ENCODE measurements at places on chromosomes 11 and 22.

DNA sequence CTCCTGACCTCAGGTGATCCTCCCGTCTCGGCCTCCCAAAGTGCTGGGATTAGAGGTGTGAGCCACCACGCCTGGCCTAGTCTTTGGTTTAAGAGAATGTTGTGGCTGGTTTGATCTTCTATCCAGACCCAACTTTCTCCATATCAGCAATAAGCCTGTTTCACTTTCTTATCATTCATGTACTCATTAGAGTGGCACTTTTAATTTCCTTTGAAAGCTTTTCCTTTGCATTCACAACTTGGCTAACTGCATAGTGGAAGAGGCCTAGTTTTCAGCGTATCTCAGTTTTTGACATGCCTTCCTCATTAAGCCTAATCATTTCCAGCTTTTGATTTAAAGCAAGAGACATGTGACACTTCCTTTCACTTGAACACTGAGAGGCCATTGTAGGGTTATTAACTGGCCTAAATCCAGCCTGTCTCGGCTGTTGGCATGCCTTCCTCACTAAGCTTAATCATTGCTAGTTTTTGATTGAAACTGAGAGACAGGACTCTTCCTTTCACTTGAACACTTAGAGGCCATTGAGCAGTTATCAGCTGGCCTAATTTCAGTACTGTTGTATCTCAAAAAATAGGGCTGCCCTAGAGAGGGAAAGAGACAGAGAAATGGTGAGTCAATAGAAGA lies 13.1 kb upstream of the RPL3 start:
- no peak for DNase-seq

DNA sequence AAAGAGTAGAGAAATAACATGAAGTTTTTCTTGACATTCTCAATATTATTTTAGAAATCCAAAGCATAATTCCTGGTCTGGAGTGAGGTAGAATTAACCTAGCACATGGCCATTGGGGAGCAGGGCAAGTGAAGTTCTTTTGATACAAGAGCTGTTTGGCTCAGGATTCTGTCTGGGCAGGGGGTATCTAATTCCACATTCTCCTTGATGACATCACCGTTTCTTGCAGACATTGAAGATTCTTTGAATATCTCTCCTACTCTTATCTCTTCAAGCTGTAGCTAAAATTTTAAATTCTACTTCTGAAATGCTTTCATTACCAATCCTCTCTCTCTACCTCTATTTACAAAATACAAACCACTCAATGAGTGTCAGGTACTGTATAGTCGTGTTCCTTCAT lies 138.2 kb upstream of the TENM4 start:
- DNase-seq: no peak

- DNase-seq: no peak
These were observed 44.1 kb downstream of the MYH9 start for GRCh38 chr22:36343720-36344105.

GRCh38 chr11:73521621-73522020 lies 76.3 kb downstream of the FAM168A start:
- DNase-seq: no peak

GRCh38 chr11:14414470-14415461 lies 55.8 kb upstream of the RRAS2 start:
- peak; percentile 81 for DNase-seq

DNA sequence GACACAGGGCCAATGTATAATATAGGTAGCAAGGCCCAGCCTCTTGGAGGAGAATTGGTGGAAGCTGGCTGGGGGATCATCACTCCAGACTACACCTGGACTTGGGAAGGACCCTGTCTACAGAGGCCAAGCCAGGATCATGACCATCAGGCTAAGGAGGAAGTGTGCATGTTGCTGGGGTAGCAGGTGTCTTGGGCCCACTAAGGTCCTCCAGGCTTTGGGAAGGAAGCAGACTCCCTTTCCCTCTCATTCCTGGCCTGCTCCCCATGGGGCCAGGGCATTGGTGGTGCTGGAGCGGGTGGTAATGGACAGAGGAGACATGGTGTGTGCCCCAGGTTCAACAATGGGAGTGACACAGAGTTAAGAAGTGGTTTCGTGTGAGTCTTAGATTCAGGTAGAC lies 16.0 kb upstream of the TUB start:
- no peak for DNase-seq

- DNase-seq: no peak
These were observed 11.8 kb upstream of the TP53I11 start for GRCh38 chr11:44962464-44962863.

DNA sequence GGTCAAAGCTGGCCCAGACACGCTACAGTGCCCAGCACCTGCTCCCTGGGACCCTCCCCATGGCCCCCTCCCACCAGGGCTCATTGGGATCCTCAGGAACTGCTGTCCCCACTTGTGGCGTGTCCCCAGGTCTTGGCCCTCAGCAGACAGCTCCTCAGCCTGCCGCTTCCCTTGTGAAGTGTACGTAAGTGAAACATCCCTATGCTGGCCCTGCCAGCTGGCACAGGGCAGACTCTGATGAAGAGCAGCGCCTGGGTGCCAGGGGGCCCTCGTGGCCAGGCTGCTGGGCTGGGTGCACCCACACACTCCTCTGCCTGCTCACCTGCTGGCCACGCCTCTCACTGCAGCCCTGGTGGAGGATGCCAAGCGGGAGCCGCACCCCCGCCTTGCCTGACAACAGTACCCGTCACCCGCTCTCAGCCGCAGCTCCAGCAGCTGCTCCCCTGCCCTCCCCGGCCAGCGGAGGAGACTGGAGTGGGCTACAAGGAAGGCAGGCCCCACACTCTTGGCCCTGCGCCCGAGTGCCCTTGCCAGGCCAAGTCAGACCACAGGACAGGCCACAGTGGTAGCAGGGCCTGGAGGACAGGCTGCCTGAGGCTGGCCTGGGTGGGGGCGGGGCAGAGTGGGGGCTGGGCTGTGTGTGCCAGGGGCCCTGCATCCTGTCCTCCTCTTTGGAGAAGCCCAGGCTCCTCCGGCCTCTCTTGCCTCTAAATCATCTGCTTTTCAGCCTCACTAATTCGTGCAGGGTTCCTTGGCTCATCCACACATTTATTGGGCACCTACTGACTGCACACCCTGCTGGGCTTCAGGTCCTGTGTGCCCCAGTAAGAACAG lies 39.5 kb downstream of the IGF2 start:
- DNase-seq: no peak

DNA sequence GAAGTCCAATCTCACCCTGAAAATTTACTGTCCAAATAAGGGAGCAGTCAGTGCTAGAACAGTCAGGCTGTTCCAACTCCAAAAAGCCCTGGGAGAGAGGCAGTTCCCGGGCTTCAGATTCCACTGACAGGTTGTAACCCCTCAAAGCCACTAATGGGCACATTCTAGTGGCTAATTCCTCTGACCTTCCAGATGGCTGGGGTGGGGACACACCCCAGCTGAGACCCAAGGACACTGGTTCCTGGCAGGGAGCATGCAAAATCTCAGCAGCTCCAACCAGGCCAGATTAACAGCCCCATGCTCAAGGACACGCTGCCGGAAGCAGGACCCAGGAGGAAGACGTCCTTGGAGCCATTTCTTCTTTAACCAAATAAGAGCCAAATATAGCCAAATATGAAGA lies 92.7 kb downstream of the RPL27A start:
- no peak for DNase-seq

GRCh38 chr11:17077240-17077519 lies 287 bp downstream of the RPS13 start:
- DNase-seq: no peak

DNA sequence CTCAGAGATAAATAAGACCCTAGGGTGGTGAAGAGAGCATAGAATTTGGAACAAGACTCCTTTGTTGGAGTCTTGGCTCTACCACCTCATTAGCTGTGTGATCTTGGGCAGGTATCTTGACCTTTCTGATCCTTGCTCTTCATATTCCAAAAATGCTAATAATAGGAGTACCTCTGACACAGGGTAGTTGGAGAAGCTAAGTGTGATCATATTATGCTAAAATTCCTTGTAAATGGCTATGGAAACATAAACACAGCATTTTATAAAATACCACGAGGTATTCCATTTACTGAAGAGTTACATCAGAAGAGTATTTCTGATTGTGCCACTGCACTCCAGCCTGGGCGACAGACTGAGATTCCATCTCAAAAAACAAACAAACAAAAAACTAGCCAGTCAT lies 9.4 kb downstream of the PTPRJ start:
- no peak for DNase-seq

GRCh38 chr11:70278994-70279393 lies 8.5 kb downstream of the PPFIA1 start:
- no peak for DNase-seq

GRCh38 chr11:124402326-124402922 lies 3.6 kb upstream of the OR8B3 start:
- peak; percentile 8 for DNase-seq

GRCh38 chr11:74550991-74551753 lies 41.2 kb upstream of the POLD3 start:
- no peak for DNase-seq

- no peak for DNase-seq
These were observed 28.6 kb upstream of the PRAME start for GRCh38 chr22:22587577-22588188.

DNA sequence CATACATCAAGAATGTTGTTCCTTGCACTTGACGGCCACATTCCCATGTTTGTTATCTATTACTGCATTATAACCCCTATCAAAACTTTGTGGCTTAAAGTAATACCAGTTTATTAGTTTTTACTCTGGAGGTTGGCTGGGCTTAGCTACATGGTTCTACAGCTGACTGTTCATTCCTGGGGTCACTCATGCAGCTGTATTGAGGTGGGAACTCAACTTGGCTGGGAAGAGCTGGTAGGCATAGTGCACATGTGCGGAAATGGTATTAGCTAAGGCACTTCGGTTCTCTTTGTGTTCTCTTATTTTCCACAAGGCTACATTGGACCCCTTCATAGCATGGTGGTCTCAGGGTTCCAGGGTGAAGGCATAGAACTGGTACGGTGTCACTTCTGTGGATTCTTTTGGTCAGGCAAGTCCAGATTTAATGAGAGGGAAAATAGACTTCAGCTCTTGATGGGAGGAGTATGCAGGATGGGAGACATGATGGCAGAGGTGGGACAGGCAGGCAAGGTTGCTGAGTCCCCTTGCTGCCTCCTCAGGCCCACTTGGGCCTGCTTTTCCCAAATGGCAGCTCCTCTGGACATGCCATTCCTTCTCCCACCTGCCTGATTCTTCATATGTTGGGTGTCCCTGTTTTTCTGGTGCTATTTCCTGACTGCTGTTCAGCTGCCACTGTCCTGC lies 16.1 kb downstream of the YDJC start:
- no peak for DNase-seq

DNA sequence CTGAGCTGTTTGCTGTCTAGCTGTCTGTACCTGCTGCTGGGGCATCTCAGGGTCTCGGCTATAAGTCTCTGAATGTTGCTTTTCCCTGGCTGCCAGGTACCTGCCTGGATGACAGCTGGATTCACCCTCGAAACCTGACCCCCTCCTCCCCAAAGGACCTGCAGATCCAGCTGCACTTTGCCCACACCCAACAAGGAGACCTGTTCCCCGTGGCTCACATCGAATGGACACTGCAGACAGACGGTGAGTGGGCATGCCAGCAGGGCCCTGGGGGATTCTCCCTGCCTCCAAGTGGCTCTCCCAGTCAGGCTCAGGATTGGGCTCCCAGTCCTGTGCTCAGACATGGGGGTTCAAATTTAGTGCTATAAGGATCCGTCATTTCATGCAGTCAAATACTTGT lies 12.9 kb downstream of the IL17RA start:
- DNase-seq: no peak

- no peak for DNase-seq
These were observed 23.1 kb upstream of the IZUMO1R start for GRCh38 chr11:94281324-94281723.

- no peak for DNase-seq
These were observed 125.4 kb downstream of the LUZP2 start for GRCh38 chr11:24622262-24622661.

DNA sequence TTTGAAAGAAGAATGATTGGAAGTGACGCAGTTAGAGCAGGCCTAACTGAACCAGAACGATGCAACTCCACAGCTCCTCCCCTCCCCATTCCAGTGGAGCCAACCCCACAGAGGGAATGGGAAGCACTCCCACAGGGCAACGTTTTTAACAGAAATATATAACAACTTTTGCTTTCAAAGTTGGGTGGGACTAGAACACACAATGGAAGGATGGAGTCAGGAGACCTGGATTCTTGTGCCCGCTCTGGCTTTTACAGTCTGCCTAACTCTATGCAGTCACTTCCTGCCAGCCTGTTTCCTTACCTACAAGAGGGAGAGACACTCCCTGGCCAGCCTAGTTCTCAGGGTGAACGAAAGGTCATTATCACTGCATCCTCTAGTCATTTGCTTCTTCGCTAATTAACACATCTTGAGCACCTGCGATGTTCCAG lies 75.5 kb downstream of the PACSIN2 start:
- DNase-seq: no peak

- DNase-seq: no peak
These were observed 21.7 kb upstream of the NRGN start for GRCh38 chr11:124717786-124718651.

DNA sequence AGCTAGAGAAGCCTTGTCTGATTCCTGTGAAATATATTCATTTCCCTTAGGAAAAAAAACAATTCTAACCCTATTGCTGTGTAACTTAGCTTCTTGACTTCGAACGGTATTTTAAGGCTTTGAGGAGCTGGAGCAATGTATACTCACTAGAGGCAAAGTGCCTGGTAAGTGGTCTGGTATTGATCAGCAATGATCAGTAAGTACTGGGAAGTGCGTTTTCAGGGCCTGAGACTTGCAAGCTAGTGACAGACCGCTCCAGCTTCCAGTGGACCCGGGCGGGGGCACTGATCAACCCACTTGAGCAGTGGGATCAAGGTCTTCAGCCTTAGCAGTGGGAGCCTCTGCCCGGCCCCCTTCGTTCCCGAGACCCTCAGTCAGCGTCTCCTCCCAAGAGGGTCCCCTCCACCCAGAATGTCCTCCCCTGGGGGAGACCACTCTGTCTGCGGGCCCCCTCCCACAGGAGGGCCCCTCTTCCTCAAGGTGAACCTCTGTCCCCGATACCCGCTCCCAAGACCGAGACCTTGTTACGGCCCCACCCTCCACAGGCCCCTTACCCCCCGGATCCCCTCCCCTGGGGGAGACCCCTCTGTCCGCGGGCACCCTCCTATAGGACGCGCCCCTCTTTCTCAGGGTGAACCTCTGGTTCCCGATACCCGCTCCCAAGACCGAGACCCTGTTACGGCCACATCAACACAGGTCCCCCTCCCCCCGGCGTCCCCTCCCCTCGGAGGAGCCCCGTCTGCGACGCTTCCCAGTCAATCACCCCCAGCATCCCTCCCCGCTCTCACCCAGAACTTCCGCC lies 452 bp upstream of the ATXN10 start:
- no peak for DNase-seq

GRCh38 chr11:32819187-32819586 lies 10.5 kb upstream of the PRRG4 start:
- no peak for DNase-seq

GRCh38 chr11:19426011-19426755 lies 185.4 kb upstream of the E2F8 start:
- DNase-seq: no peak

Measured in stimulated activated CD8-positive, alpha-beta memory T cell treated with anti-CD3 and anti-CD28 coated beads, Interleukin-7, amount 100 ng/mL, for 4 hours (primary cell).